ENCODE measurements at places on chromosomes 7 and 10.

DNA sequence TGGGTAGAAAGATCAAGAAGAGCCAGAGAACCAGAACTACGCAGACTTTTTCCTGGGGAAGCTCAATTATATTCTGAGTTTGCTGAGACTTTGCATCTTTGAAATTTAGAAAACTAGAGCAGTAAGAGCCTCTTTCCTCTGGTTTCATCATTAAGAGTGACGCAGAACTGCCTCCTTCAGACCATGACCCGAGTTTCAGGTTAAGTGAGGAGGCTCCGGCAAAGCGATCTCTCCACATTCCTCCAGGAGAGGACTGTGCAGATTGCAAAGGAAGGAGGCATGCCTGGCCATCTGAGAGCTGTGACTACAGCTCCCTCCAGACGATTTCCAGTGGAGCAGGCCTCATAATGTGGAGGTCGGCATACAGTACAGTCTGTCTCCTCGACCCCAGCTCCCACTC lies 115.8 kb upstream of the LANCL2 start:
- no peak for DNase-seq

DNA sequence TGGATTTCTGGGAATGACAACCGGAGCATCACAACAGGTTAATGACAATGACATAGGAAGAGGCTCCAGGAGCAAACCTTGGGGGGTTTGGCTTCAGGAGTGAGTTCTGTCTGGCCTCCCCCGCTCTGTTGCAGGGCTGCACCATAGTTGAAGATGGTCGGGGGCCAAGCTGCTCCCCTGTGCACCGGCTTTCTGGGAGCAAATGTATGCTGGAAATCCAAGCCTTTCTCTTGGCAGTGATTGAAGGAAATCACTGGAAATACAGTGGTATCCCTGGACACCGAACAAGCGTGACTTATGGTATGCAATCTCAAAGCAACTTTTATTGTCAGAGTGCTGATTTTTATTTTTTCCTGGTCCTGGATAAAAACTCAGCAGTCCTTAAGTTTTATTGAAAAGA lies 251.9 kb upstream of the ZNF32 start:
- DNase-seq: no peak

GRCh38 chr10:107264742-107265141 lies 100.2 kb upstream of the SORCS1 start:
- no peak for DNase-seq

DNA sequence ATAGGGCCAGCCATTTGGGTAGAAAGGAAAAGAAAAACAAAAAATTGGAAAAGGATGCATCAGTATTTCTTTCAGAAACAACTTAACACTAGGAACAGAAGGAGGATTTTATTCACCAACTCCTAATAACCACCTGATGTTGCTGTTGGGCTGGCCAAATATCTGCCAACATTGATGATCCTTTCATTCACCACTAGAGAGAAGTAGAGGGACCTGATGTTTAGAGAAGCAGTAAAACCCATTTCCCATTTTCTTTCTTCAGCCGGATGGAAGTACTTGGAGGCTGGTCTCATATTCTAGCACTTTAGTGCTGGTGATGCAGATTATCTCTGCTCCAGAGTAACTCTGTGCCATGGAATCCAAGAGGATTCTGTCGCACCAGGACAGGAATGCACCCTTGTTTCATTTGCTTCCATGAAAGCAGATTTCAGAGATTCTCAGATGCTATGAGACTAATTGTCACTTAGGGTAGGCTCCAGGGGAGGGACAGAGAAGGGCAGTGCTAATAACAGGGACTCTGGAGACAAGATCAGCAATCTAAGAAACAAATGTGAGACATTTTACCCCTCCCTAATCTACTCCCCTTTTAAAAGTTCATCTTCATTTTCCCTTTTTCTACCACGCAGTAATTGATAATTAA lies 3.1 kb downstream of the KLLN start:
- DNase-seq: peak; percentile 56

GRCh38 chr10:4824791-4825310 lies 1.2 kb upstream of the AKR1E2 start:
- DNase-seq: no peak

GRCh38 chr10:23238015-23238414 lies 45.9 kb downstream of the PTF1A start:
- no peak for DNase-seq

All from GM12864 (cell line).